Activated CD8-positive, alpha-beta memory T cell treated with anti-CD3 and anti-CD28 coated beads, Interleukin-2, amount 50 U/mL, for 48 hours (primary cell): ENCODE measurements at places on chromosomes 16 and 17.

GRCh38 chr16:49681217-49681883, 174.6 kb downstream of the ZNF423 start:
- DNase-seq: no peak

GRCh38 chr17:82449883-82450356, 632 bp downstream of the CYBC1 start:
- DNase-seq: no peak

DNA sequence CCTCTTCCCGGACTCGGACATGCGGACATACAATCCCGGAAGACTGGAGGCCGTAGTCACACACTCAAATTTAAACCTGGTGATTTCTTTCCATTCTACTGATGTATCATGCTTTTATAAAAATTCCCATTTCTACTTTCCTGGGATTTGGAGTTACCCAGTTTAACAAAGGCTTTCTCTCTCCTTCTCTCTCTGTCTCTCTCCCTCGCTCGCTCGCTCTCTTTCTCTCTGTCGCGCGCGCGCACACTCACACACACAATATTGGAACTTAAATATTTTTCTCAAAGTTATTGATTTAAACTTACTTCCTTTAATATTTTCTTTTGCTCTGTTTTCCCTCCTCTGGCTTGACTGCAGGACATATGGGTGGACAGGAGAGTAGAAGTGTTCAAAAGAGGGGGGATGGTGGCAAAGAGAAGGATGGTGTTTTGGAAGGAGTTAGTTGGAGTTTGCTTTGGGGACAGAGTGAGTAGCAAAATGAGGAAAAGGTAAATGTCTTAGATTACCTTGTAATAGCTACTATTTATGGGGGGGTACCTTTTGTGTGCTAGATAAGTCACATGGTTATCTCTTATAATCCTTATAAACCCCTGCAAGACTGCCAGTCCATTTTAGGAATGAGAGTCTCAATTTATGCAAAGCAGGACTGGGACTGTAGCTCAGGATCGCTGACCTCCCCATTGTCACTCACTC, 878 bp upstream of the TRIM25 start:
- DNase-seq: no peak

- no peak for DNase-seq
These were observed 418 bp downstream of the SOCS3 start for GRCh38 chr17:78359321-78359996.
